ENCODE measurements at places on chromosomes 6 and 20.
A peak's percentile ranks its signal among the peaks of the same experiment; 100 is the strongest.

DNA sequence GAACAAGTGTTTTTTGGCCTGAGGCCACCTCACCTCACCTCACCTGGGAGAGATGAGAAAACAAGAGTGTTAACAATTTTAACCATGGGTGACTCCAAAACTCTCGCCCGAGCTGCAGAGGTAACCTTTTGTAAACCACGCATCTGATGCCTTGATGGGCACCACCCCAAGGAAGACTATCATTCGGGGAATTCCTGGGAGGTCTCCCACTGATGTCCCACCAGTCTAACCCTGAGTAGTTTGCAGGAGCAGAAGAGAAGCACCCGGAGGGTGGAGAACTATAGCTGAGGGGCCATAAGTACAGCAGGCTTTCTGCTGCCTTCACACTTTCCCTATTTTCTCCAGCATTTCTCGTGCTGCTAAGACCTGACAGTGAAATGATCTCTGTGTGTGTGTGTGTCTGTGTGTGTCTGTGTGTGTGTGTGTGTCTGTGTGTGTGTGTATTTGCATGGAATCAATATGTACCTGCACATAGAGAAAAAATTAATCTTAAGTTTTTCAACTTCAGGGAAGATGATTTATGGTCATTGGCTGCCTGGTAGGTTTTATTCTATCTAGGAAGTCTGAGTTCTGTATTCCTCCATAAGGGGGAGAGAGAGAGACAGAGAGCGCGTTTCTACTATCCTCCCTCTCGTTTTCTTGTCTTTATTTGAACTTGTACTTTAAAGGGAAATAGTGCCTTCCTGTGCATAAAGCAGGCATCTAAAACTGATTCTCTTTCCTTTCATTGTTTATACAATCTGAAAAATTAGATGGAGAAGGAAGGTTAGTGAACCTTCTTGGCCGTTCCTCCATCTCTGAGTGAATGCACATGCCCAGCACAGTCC is 75.8 kb downstream of the CAP2 start:
- no peak for DNase-seq

DNA sequence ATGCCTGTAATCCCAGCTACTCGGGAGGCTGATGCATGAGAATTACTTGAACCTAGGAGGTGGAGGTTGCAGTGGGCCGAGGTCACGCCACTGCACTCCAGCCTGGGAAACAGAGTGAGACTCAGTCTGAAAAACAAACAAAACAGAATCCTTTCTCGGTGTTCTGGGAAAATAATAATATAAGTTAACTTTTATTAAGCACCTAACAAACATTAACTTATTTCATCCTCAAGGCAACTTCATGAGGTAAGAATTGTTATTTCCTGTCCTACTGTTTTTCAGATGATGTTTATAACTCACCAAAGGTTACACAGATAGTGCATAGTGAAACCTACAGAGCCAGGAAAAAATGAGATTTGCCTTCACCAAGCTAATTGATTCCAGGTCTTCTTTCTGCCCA is 221.4 kb downstream of the PHACTR1 start:
- no peak for DNase-seq

GRCh38 chr6:53015486-53015885 is 20.4 kb upstream of the GSTA4 start:
- no peak for DNase-seq

DNA sequence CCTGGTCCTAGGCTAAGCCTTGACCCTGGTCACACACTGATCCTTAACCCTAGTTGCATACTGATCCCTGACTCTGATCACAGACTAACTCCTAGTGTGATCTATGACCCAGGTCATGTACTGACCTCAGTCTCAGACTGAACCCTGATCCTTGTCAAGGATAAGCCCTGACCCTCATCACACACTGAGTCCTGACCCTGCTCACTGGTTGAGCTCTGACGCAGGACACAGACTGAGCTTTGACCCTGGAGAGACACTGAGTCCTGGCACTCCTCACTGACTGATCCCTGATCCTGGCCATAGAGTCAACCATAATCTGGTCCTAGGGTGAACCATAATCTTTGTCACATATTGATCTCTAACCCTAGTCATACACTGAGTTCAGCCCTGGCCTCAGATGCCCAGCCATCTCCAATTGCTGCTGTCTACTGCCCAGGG is 37.9 kb downstream of the KCNB1 start:
- DNase-seq: no peak

DNA sequence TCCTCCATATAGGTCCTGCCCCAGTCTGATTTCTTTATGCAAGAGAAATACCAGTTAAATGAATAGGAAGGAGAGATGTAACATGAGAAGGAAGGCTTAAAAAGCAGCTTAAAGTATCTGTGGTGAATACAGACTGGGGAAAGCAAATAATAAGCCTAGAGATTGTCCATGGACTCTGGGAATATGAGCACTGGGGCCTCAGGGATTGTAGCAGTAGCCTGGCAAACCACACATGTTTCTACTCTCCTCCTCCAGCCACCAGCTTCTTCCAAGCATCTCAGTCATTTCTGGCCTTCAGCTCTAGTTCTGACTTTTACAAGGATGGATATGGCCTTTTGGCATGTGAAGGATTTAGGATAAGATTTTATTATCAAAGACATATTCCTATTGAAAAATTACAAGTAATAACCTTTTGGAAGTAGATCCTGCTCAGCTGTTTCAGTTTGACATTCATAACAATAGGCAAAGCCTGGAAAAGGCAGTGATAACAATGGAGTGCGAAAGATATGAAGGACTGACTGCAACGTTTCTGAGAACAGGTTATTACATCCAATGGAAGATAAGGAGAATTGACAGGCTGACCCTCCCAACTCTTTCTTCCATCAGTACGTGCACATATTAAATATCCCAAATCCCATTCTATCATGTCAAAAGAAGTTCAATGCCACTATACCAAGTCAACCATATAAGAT is 41.6 kb downstream of the CYP39A1 start:
- DNase-seq: no peak

- DNase-seq: no peak
Measured at GRCh38 chr6:11918739-11919605, 93.1 kb upstream of the HIVEP1 start.

DNA sequence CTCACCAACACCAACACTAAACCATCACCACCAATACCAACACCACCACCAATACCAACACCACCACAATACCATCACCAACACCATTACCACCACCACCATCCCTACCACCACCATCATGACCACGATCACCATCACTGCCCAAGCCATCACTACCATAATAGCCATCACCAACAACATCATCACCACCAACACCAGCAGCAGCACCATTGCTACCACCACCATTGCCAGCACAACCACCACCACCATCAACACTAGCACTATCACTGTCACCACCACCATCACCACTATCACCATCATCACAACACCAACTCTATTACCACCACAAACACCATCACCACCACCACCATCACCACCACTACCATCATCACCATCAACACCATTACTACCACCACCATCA is 53.0 kb downstream of the TMEM242 start:
- DNase-seq: no peak

- peak; percentile 67 for DNase-seq
Measured at GRCh38 chr6:73129653-73130443, 95.4 kb downstream of the KHDC1L start.

DNA sequence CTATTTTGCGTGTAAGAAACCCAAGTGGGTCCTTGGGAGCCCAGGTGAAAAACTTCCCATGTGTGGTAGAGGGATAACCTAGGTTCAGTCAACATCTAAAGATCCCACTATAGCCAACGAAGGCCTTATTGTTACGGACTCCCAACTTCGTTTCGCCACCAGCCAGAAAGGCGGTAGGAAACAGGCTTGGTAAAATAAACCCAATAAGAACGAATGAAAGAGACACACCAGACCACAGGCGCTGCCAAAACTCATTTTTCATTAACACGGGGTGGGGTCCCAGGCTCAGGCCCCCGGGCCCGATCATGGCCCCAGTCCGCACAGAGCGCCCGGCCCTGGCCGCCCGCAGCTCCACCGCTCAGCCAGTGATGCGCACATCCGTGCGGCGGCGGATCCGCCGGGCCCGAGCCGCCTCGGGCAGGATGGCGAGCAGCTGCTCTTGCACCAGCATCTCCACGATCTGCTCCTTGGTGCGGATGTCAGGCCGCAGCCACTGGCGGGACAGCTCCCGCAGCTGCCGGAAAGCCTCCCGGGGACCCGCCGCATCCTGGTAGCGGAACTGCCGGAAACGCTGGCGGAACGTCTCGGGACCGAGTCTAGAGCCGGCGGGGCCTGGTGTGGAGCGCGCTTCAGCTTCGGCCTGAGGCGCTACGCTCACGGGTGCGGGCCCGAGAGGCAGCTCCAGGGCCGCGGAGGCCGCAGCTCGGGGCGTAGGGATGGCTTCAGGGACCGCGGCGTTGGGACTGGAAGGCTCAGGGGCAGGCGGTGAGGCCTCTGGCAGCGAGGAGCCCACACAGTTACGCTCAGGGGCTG is 709 bp downstream of the SCAND1 start:
- DNase-seq: peak; percentile 61

GRCh38 chr6:76790045-76790796 is 673.1 kb downstream of the HTR1B start:
- no peak for DNase-seq
